ENCODE measurements at places on chromosomes 16 and 17.

GRCh38 chr17:61551255-61551742 is 39.7 kb downstream of the NACA2 start:
- DNase-seq: no peak

- DNase-seq: no peak
Measured at GRCh38 chr17:53227514-53227913, 595.2 kb upstream of the KIF2B start.

DNA sequence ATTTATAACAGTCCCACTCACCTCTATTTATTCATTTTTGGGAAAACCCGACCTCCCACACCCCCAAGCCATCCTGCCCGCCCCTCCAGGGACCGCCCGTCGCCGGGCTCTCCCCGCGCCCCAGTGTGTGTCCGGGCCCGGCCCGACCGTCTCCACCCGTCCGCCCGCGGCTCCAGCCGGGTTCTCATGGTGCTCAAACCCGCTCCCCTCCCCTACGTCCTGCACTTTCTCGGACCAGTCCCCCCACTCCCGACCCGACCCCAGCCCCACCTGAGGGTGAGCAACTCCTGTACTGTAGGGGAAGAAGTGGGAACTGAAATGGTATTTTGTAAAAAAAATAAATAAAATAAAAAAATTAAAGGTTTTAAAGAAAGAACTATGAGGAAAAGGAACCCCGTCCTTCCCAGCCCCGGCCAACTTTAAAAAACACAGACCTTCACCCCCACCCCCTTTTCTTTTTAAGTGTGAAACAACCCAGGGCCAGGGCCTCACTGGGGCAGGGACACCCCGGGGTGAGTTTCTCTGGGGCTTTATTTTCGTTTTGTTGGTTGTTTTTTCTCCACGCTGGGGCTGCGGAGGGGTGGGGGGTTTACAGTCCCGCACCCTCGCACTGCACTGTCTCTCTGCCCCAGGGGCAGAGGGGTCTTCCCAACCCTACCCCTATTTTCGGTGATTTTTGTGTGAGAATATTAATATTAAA is 638 bp upstream of the TMEM88 start:
- DNase-seq: no peak

DNA sequence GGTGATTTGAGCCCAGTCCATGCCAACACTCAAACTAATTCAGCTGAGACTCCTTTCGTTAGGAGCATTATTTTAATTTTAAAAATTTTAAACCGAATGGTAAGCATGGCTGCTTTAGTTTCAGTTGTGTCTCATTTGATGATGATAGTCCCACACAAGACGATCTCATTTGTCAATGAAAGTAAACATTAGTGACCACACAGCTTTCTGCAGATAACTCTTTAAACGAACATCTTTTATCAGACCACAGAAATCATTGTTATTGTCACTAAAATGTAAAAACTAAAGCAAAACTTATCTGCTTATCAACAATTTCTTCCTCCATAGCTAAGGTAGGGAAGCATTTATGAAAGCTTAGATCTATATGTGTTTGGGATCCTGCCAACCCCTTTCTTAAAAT is 382.2 kb downstream of the ZFHX3 start:
- no peak for DNase-seq

DNA sequence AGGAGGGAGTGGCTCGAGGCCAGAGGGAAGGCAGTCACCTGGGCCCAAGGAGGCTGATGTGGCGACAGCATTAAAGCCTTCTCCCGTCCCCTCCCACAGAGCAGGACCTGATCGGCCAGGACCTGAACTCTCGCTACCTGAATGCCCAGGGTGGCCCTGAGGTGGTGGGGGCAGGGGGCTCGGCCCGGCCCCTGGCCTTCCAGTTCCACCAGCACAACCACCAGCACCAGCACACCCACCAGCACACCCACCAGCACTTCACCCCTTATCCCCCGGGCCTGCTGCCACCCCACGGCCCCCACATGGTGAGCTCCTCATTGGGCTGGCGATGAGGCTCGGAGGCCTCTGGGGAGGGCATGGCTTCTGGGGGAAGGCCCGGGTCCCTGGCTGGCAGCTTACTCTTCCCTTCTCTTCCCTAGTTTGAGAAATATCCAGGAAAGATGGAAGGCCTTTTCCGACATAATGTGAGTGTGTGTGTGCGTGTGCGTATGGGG is 6.4 kb downstream of the FBRS start:
- DNase-seq: no peak

Measured in activated T-cell treated with anti-CD3 and anti-CD28 coated beads for 24 hours (primary cell).